ENCODE measurements at places on chromosomes 7 and 10.

DNA sequence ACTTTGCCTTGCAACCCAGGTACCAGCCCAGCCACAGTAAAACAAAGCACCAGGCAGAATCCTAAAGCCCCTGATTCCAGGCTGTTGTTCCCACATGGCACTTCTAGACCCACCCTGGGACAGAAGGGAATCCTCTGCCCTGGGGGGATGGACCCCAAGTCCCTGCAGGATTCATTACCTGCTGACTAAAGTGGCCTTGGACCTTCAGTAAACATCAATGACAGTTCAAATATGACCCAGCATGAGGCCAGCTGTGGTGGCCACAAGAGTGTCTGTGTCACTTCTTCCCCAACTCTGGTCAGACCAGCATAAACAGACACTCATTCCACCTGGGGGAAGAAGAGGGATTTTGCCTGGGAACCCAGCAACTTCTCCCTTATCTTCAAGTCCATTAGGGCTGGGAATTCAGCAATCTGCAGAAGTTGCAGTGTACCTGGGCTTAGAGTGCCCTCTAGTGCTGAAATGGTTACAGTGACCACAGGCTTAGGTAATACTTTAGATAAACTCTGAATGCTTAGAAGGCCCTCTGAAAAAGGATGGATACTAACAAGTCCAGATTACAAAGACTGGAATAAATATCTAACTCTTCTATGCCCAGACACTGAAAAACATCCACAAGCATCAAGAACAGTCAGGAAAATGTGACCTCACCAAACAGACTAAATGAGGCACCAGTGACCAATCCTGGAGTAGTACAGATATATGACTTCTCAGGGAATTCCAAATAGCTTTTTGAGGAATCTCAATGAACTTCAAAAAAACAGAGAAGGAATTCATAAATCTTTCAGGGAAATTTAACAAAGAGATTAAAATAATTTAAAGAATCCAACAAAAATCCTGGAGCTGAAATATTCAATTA, 108.5 kb upstream of the TMEM168 start:
- DNase-seq: peak; percentile 84

DNA sequence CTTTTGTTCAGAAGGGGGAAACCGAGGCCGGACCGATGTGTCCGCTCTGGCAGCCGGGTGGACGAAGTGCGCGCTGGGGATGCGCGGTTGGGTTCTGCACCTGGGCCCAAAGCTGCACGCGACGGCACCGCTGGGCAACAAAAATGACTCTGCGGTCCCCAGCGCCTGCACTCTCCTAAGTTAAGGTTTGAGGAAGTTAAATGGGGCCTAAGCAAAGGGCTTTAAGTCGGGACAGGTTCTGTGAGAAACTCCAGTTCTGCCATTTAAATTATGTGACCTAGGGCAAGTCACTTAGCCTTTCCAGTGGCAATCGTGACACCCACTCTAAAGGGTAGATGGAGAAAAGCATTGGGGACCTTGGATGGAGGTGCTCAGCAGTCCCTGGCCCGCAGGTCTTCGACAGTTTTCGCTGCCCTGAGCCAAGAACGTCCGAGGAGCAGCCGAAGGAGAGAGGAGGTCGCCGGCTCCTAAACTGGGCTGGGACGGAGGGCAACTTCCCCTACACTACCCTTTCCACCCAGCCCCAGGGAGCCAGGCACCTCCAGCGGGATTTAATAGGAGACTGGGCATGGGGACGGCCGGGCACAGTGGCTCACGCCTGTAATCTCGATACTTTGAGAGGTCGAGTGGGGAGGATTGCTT, 534 bp upstream of the ACBD5 start:
- DNase-seq: no peak

DNA sequence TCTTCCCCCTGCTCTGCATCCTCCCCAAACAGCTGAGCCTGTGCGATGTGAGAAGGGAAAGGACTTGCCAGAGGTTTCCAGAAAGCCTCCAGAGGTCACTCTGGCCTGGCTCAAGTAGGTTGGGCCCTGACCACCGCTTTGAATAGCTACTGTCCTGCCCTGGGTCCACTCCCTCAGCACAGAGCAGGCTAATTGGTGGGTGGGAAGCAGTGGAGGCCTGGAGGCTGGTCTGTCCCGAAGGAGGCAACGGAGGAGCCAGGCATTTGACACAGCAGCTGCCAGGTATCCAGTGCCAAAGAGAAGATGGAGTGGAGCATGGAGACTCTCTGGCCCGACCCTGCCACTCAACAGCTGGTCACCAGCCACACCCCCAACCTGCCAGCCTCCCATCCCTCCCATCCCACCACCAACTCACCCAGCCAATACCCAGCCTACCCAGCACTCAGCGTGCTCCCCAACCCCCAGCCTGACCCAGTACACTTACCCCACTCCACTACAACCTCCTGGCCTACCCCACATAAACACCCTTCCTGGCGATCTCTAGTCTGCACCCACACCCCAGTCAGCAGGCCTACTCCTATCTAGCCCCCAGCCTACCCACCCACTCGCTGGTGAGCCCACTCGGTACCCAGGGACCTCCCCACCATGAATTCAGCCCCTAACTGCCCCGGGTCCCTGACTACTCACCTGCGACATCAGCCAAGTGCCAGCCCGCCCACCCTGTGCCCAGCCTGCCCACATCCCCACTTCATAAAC, 64.6 kb upstream of the COL13A1 start:
- no peak for DNase-seq

DNA sequence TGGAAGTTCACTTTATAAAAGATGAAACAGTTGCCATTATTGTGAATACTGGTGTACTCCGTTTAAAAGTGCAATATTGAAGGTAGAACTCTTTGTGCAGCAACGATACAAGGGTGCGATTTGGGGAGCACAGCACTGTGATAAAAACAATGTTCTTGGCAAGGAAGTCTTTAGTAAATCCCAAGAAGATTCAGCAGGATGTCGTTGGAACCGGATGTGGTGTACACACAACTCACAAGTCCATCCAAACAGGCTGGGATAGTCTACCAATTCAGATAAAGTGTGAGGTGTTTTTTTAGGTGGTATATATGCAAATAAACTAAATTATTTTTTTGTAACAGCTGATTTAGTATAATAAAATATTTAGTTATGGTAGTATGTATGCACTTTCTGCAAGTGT, 46.7 kb downstream of the ZNF777 start:
- DNase-seq: no peak

All from astrocyte of the cerebellum (primary cell).